ENCODE measurements at places on chromosomes 5 and 9.

GRCh38 chr9:114775981-114776380, 29.9 kb downstream of the TNFSF15 start:
- no peak for DNase-seq

- DNase-seq = no peak
Observed at GRCh38 chr9:76424491-76424890, 30.3 kb upstream of the RFK start.

DNA sequence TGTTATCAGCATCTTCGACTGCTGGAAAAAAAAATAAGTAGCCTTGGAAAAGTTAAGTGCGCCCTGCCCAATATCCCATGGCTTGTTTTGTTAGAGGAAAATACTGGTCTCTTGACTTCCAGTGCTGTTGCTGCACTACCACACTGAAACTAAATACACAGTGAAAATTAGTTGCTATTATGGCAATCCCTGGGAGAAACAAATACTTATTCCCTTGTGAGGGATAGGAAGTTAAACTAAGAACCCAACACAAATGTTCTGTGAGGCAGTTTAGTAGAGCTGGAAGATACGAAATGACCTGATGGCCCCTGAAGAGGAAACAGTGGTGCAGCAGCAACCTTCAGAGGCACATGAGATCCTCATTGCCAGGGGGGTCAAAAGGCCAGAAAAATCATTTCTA, 164.0 kb downstream of the ARL15 start:
- no peak for DNase-seq

DNA sequence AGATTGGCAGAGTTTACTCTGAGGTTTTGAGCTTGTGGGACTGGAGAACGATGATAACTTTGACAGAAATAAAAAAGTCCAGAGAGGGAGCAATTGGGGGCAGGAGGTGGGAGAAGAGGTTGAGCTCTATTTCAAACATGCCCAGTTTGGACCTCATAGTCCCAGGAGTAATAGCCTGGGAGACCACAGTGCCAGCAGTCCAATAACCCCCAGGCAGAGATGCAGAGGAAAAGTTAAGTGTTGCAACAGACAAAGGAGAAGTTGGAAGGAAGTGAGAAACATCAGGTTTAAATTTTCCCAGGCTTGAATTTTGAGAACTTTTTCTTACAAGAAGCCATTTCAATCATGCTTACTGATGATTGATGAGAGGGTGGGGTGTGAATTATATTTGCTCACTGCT, 117.0 kb upstream of the GHR start:
- no peak for DNase-seq

DNA sequence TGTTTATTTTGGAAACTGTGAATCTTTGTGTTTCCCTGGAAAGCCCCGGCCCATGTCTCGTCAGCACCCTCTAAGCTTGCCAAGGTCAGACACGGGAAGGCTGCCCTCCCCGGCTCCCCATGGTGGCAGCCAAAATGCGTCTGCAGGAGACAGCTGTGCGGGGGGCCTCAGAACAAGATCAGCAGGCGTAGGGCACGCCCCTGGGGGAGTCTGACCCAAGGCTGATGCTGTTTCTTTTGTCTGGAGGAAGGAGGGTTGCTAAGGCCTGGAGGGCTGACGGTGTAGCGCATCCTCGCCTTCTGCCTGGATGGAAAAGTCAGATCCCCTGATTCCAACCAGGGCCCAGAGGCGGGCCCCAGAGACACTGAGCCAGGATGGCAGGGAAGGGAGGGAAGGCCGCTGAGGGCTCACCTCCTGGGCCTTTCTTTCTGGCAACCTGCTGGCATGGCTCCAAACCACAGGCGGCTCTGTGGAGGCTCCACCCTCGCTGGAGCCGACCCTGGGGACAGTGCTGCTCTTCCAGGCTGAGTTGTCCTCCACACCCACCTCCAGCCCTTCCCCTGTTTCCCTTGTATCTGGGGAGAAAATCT, 57.2 kb downstream of the OLFM1 start:
- no peak for DNase-seq

DNA sequence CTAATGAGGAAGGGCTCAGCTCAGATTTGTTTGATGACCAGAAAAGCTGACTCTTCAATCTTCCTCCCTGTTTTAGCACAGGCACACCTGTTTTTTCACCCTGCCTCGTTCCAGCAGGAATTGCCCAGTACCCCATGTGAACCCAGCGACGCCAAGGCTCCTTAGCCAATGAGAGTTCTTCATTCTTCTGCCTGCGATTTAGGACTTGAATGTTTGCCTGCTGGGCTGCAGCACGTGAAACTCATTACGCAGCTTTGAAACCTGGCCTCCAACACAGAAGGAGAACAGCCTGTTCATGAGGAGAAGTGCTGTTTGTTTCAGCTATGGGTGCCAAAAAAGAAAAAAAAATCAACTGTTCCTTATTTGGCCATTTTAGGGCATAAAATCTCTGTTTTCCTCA, 315.5 kb downstream of the TRPM3 start:
- DNase-seq = peak; percentile 35

All from amygdala (tissue), 56 donors.